NCI-H187 (cell line): ENCODE measurements at places on chromosomes 1 and 21.

GRCh38 chr21:44477712-44478111 lies 22.4 kb downstream of the LRRC3 start:
- DNase-seq, result no peak

DNA sequence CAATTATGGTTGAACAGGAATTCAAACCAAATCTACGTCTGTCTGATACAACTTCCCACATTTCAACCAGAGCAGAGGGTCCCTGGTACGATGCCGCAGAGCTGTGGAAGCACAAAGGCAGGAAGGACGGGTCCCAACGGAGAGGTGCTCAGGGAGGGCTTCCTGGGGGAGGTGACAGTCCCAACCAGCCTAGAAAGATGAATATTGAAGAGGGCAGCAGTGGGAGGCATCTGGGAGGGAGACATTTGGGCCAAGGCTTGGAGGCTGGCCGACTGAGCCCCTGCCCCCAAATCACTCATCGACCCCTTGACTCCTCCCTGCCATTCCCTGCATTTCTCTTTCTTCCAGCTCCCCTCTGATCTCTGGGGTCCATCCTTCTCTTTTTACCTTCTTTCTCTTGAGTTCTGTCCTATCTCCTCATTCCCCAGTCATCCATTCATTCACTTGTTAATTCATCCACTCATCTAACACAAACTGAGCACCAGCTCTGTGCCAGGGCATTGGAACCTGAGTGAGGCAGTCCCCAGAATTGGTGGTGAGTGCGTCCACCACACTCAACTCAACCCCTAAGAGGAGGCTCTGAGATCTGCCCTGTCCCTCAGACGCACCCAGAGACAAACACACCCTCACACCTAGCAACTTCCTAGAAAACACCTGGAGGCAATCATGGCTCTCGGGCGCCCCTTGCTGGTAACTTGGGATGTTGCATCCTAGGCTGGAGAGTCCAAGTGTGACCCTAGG lies 13.2 kb upstream of the CELA3B start:
- DNase-seq, result peak; percentile 77

- no peak for DNase-seq
Observed at GRCh38 chr1:82491301-82492048, 690.7 kb downstream of the ADGRL2 start.

- no peak for DNase-seq
Observed at GRCh38 chr1:233121947-233122559, 171.6 kb downstream of the NTPCR start.

DNA sequence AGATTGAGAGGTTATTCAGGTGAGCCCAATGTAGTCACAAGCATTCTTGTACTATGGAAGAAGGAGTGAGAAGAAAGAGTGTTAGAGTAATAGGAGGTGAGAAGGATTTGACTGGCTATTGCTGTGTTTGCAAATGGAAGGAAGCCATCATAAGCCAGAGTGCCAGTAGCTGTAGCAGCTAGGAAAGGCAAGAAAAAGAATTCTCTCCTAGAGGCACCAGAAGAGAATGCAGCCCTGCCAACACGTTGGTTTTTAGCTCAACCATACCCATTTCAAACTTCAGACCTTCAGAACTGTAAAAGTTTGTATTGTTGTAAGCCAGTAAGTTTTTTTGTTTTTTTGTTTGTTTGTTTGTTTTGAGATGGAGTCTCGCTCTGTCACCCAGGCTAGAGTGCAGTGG lies 8.9 kb upstream of the IL12RB2 start:
- no peak for DNase-seq

- no peak for DNase-seq
Observed at GRCh38 chr1:61245696-61246400, 163.5 kb downstream of the NFIA start.

- DNase-seq, result no peak
Observed at GRCh38 chr1:197862221-197862620, 40.2 kb upstream of the C1orf53 start.

GRCh38 chr1:34425046-34425445 lies 248.3 kb downstream of the C1orf94 start:
- DNase-seq, result no peak

- DNase-seq, result no peak
Observed at GRCh38 chr1:109901524-109902145, 9.0 kb upstream of the CSF1 start.

DNA sequence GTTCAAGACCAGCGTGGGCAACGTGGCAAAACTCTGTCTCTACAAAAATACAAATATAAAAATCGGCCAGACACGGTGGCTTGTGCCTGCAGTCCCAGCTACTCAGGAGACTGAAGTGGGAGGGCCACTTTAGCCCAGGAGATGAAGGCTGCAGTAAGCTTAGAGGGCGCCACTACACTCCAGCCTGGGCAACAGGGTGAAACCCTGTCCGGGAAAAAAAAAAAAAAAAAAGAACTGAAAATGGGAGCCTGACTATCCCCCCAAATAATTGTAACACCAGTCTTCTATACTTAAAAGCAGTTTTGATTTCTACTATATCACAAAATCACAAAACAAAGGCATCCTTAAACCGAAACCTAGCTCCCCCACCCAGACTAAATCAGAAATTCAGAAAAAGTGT lies 60.3 kb downstream of the CDC42BPA start:
- DNase-seq, result no peak

GRCh38 chr1:230155021-230155420 lies 88.0 kb downstream of the GALNT2 start:
- DNase-seq, result no peak

GRCh38 chr21:21268061-21268471 lies 269.9 kb downstream of the NCAM2 start:
- no peak for DNase-seq

DNA sequence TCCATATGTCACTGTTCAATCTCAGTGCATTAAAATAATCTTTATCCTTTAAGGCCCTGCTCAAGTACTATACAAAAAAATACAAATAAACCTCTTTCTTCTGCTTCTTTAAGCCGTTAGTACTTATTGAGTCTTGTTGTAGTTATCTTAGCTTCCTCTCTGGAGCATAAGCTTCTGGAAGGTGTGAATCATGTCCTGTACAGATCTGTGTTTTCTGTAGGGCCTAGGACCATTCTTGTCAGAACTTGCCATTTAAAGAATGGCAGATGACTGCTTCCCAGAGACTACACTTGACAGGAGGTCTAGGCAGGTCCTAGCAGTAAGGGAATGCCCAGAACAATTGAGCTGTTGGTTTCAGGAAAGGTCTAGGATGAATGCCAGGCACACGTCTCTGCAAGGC lies 12.9 kb downstream of the NEK7 start:
- DNase-seq, result no peak

DNA sequence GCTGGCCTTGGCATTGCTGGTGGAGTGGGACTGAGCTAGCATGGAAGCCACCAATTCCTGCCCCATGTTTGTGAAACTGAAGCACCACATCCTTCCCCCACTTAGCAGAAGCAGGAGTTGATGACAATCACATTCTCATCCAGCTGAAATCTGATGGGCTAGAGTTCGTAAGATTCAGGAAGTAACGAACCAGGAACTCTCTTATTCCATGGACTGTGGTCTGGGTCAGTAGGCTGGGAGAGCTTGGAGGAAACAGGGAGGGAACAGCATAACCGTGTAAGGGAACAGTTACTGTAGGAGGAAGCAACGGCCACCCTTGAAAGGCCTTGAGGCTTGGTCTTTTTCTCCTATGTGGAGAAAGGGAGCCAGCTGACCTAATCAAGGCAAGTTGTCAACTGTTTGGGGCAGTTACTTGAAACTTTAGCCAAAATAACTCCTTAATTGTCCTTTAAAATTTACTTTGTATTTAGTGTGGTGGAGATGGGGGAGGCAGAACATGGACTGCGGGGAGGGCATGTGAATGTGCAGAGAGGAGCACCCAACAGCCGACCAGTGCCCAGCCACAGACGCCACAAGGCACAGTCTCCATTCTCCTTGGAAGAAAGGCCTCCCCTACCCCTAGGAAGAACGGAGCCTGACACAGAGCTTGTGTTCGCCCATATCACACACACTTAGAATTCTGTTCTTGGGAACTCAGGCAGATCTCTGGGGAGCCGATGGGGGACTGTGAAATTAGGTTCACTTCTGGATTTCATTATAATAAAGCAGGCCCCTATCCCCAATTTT lies 2.0 kb upstream of the COQ8A start:
- no peak for DNase-seq

DNA sequence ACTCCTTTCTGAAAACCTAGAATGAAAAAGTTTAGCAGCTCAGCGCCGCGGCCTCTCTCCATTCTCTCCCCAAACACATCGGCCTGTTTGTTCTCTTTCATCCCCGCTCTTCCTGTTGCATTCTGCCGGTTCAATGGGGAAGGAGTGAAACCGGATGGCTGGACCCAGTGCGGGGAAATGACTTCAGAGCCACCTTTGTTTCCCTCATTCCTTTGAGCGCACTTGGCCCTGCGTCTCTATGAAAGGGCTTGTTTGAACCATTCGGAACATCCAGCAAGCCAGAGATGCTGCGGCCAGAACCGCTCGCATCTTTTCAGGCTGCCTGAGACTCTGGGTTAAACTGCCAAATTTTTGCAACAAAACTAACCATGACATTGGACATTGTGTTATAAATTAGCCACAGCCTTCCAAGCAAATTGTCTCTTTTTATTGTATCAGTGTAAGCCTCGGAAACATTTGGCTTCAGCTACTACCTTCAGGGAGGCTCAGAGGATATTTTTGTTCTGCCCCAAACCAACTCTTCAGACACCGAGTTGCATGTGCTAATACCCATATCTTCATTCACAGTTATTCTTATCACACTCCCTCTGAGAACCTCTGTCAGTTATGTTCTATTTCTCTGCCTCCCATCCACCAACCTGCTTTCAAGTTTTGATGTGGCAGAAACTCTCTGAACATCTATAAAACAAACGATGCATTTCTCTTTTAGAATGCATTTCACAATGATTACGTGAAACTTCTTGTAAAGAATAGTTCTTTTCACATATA lies 5.1 kb upstream of the OLIG1 start:
- no peak for DNase-seq

DNA sequence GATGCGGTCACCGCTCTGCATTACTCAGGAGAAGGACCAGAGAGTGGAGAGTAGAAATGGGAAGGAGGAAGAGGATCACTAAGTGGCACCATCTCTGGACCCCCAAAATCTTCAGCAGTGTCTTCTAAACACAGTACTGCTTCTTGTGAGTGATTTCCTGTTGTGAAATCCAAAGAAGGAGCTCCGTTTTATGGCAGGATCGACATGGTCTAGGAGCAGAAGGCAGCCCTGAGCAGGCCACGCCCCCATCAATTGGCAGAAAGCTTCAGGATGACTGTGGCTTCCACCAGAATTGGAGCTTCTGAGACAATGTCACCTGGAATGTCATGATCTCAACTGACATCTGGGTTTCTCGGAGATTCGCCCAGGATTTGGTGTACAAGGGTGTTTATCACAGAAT lies 171.5 kb downstream of the ADSS2 start:
- no peak for DNase-seq

- DNase-seq, result no peak
Observed at GRCh38 chr1:101237229-101237837, 514 bp downstream of the S1PR1 start.

DNA sequence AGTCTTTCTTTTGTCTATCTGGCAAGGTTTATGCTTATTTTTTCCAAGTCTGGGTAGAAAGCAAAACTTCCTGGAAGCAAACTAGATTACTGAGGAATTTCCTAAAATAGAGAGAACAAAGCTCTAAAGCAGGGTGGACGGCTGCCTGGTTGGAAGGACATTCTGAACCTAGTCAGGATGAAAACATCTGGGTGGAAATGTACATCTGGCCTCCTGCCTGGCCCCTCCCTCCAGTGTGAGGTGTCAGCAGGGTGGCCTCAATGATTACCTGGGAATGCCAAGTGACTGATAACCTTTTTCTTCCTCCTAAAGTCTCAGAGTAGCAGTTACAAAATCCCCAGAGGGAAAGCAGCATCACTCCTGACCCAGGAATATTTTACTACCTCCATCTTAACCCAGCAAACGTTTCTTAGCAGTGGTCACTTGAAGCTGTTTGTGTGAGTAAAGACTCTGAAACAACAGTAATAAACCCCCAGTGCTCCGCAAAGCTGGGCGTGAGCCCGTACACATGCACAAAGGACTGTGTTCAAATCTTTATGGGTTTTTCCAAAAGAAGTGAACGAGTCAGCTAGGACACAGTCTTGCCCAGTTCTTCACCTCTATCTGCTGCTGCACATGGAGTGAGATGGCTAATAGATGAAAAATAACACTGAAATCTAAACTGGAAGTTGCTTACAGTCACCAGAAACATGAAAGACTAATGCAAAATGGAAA lies 18.9 kb downstream of the ANGPTL7 start:
- DNase-seq, result no peak

DNA sequence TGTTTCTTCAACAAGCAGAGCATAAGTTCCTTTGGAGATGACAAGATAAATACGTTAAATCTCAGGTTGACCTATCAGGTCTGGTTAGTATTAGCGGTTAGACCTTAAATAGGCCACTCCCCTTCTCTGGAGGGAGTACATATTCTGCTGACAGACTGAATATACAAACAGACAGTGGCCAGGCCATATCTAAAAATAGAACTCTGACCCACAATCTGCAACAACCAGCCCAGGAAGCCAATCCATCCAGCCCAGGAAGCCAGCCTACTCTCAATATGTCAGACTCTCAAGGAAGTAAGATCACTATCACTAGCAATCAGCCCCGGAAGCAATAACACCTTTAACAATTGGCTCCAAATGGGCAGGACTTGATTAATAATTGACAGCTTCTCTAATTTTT lies 6.7 kb downstream of the IL20 start:
- DNase-seq, result no peak

DNA sequence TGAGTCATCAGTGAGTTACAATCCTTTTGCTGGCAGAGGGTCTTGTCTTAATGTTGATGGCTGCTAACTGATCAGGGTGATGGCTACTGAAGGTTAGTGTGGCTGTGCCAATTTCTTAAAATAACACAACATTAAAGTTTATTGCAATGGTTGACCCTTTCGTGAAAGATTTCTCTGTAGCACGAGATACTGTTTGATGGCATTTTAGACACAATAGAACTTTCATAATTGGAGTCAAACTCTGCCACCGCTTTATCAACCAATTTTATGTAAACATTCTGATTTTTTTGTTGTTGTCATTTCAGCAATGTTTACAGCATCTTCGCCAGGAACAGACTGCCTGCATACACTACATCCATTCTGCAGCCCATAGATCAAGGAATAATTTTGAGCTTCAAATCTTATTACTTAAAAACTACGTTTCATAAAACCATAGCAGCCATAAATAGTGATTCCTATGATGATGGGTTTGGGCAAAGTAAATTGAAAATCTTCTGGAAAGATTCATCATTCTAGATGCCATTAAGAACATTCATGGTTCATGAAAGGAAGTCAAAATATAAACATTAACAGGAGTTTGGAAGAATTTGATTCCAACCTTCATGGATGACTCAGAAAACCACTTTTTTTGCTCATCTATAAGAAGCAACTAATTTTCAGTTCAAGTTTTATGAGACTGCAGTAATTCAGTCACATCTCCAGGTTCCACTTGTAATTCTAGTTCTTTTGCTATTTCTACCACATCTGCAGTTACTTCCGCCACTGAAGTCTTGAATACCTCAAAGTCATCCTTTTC lies 85.9 kb downstream of the TYW3 start:
- no peak for DNase-seq

GRCh38 chr1:219331424-219331823 lies 157.7 kb downstream of the LYPLAL1 start:
- DNase-seq, result no peak

DNA sequence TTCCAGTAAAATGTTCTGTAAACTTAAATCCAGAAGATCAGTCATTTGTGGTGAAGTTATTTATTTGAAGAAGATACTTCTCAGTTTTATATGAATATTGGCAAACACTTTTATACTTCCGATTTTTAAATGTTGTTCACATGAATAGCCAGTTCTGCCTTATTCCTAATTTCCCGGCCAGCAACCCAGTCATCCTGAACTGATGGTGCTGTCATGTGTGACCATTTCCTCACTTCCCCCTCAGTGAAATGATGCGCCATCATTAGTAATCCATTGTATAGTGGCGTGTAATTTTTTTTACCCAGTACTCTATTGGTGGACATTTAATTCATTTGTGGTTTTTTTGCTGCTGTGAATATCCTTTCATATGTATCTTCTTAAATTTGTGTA lies 16.4 kb downstream of the GPSM2 start:
- no peak for DNase-seq
